ENCODE measurements at places on chromosomes 6 and 20.

GRCh38 chr6:136809091-136809860, 13.1 kb upstream of the PEX7 start:
- no peak for DNase-seq

DNA sequence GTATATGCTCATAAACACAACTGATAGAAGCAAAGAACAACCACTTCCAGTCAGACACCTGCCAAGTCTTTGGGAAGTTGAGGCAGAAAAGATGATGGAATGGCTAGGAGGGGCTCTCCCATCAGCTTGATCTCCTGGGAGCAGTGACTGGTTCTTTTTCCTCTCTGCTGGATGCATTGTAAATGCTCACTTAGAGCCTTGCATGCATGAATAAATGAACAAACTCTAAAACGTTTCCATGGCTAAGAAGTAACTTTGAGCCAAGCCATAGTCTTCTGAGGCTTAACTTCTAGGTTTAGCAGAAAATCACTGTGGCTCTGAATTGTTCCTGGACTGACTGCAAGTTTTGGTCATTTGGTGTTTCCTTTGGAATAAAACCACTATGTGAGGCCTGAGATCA, 166.4 kb upstream of the CITED2 start:
- DNase-seq = no peak

- DNase-seq = no peak
Measured at GRCh38 chr6:138572167-138572875, 73.0 kb upstream of the NHSL1 start.

DNA sequence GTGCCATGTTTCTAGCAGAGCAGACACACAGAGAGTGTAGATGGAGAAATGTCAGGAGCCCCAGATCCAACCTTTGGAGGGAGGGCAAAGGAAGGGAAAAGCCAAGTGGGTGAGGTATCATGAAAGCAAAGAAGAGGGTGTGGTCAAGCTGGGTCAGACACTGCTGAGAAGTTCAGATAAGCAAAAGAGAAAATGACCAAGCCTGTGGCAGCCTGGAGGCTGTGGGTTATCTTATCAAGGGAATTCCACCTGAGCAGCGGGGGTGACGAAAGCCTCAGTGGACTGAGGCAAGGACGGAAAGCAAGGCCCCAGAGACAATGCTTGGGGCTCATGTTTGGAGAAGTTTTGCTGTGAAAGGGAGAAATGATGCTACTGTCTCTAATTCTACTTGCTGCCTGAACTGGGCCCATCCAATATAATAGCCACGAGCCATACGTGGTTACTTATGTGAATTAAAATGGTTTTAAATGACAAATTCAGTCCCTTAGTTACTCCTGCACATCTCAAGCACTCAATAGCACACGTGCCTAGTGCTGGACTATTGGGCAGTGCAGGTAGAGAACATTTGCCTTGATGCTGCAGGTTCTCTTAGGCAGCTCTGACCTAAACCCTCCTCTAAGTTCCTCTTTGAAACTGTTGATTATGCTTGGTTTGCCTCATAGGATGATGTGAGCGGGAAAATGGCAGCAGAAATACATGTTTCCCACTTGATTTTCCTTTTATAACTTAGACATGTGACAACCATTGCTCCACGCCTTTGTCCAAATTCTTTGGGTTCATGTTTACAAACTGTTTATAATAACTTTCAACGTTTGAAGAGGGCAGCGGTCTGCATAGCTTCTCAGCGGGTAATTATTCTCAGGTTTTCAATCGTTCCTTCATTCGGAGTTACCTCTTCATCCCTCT, 63.7 kb downstream of the SLC22A23 start:
- no peak for DNase-seq

DNA sequence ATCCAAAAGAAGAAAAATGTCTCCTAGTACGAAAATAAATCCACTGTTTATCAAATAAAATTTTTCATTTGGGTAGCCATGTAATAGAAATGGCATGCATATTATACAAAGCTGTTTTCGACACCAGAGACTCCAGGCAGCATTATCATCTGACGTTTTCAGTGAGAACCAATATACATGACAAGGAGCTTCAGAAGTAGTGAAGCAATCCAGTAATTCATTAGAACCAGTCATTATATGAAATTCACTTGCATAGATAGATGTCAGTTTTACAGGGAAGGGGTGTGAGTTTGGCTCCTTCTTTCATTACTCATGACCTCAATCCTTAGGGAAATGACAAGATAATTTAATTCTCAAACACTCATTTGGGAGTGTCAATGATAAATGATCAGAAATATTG, 14.7 kb downstream of the HTR1B start:
- DNase-seq = no peak

DNA sequence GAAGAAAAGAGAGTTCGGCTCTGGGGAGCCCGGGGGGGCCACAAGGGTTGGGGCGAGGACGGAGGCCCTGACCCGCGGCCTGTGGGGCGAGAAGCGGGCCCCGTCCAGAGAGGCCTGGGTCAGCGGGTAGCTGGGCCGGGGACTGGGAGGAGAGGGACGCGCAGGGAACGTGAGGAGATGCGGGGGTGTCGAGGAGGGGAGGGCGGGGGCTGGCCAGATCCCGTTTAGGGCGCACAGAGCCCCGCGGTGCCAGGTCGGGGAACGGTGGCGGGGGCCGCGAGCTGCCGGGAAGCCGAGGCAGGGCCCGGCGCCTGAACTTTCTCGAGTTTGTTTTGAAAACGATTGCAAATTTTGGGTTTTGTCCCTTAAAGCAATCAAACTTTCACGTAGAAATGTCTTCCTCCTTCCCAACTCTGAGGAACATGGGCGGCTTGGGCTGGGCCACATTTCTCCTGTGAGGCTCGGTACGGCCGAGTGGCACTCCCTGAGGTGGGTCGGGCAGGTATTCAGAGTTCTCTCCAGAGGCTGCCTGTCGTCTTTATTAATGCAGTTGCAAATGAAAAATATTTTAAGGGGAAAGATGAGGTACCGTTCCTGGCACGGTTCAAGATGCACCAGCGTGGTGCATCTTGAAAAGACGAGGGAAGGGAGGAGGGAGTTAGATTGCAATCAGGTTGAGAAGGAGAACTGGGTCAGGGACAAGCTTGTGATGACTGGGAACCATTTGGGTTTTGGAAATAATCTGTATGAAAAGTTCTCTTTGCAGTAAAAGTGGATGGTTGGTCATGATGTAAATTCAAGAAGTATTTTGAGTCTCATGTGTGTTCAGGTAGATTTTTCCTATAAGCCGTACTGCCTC, 972 bp downstream of the RNF8 start:
- DNase-seq = no peak

DNA sequence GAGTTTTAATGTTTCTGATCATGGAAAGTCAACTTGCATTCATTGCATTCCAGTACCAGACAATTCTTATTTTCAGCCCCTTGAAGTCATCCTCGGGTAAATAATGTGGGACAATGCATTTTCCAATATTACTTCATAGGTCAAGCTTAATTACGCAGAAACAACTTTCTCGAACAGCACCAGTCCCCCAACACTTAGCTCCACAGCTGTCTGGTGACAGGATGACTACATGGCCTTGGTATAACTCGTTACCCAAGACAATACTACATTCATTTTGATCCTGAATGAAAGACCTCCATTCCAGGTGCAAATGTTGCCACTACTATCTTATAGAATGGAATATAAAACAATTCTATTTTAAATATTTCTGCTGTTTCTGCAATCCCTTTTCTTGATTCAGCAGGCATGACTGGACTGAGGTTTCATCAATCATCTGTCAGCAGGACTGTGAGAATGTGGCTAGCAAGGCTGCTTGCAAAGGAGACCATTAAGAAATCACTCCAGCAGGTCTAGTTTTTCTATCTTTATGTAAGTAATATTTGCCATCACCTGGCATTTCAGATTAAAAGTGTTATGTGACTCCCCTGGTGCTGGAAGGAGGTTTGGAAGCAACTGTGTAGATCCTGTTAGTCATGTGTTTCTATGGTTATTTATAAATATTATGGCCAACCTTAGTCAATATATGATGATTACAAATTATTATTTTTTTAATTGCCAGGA, 147.9 kb downstream of the HAO1 start:
- DNase-seq = no peak

DNA sequence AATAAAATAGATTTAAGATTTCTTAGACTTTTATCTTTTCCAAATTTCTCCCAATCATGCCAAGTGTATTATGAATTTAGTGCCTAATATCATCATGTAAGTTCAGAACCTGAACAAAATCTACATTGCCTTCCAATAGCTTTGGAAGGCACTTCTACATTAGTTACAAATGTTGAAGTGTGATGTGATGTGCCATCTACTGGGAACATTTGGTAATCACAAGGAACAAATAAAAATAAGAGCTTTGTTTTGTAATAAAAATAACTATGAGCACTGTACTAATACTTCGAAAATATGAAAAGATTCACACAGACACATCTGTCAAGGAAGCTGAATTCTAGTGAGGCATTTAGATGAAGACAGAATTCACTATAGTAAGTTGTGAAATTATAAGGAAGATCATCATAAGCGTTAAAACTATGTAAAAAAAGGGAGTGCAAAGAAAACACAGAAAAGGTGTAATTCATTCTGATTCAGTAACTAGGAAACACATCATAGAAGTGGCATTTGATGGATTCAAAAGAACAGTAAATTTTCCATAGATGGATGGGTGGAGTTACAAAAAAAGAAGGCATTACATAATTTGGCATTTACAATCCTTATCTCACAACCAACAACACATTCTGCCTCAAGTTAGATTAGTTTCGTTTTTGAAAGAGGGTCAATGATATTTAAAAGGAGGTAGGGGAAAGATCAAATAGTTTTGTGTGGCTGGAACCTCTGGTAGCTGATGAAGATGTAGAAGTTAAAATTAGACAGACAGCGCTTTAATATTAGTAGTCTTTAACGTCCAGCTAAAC, 161.0 kb downstream of the ASCC3 start:
- no peak for DNase-seq

DNA sequence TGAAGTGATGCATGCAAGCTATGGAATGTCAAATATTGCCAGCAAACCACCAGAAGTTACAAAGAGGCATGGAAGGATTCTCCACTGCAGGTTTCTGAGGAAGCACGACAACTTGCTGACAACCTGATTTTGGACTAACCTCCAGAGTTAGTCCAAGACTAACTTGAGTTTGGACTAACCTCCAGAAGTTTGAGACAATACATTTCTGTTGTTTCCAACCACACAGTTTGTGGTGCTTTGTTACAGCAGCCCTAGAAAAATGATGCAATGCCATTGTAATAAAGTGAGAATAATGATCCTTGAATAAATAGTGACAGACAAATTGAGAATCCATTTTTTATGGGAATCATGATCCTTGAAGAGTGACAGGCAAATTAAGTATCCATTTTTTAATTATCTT, 169.9 kb upstream of the HDDC2 start:
- DNase-seq = no peak

DNA sequence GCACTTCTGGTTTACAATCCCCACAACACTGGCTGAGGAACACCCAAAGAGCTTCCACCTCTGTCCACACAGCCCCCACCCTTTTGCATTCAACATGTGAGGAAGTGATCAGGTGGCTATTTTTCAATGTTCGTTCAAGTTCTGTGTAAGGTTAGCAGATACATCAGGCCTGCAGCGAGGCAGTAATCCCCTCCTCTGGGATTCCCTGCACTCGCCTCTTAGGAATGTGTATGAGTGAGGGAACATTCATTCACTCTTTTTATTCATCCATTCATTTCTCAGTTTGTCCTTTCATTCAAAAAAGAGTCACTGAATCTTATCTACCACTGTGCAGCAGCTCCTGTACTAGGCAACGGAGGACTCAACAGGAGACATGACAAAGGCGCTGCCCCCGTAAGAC, 236.4 kb upstream of the PRDM1 start:
- DNase-seq = no peak

DNA sequence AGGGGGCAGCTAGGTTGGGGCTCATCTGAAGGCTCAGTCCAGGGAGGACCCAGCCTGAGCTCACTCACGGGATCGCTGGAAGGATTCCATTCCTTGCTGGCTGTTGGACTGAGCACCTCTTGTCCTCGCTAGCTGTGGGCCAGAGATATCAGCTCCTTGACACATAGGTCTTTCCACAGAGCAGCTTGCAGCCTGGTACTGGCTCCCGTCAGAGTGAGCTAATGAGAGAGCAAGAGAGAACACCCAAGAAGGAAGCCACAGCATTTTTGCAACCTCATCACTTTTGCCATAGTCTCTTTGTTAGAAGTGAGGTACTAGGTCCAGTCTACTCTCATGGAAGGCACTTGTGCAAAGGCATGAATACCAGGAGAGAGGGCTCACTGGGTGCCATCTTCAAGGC, 179.9 kb downstream of the CDC5L start:
- DNase-seq = no peak

DNA sequence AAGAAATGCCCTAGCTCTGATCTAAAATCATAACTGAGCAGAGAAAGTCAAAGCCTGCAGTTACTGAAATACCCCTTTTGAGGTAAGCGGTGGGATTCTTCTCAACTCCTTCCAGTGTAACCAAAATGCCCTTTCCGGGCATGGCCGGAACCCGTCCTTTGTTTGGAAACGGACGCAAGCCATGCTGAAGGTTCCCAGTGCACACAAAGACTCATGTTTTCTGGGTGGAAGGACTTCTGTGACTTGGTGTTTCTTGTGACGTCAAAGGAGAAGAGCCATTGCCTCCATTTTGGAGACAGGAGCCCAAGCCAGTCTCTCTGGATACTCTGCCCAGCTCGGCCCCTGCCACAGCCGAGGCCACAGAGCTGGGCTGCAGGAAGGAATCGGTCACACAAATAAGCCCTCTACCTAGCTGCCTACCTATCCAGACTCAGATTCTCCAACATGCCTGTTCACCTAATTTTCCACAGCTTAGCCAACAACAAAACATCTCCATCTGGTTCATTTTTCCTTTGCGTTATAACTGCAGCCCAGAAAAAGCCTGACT, 182.8 kb downstream of the TBXT start:
- DNase-seq = no peak

- DNase-seq = no peak
Measured at GRCh38 chr6:43765776-43766499, 4.1 kb upstream of the VEGFA start.
